Activated CD8-positive, alpha-beta memory T cell treated with anti-CD3 and anti-CD28 coated beads for 1 hour (primary cell): ENCODE measurements at places on chromosomes 5 and 9.

GRCh38 chr9:128072144-128073021, 4.4 kb downstream of the SLC25A25 start:
- peak; percentile 33 for DNase-seq

- no peak for DNase-seq
Observed at GRCh38 chr9:94987731-94988130, 261.2 kb downstream of the AOPEP start.

DNA sequence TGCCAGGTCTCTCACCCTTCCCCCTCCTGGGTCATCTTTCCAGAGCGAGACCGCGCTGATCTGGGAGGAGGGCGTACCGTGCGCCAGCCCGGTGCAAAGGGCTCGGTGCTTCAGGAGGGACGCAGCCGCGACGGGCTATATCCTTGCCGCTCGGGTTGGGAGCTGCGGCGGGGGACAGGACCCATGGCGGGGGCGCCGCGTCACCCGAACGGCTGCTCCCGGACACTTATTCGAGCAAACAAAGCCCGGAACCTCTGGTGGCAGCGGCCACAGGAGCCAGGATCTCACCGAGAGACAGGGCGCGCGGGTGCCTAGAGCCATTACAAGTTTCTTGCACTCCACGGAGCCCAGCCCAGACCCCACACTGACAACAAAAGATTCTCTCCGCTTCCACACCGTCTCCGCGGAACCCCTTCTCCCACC, 1.3 kb downstream of the SEMA6A start:
- no peak for DNase-seq

DNA sequence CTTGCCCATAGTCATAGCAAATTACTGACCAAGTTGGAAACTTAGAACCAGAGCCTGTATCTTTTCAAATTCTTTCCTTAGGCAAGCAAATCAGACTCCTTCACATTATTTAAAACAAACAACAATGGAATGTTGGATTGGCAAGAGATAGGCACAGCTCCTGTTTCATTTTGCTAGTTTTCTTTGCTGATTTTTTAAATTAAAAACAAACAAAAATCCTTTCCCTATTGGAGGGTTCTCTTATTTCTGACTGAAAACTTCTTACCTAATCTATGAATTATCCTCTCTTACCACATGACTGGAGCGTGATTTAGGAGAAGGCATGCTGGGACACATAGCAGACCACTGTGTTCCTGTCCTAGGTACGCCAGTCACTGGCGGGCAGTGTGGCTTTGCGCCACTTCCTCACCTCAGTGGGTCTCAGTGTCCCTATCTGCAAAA, 63.0 kb downstream of the TTC39B start:
- DNase-seq, result no peak

DNA sequence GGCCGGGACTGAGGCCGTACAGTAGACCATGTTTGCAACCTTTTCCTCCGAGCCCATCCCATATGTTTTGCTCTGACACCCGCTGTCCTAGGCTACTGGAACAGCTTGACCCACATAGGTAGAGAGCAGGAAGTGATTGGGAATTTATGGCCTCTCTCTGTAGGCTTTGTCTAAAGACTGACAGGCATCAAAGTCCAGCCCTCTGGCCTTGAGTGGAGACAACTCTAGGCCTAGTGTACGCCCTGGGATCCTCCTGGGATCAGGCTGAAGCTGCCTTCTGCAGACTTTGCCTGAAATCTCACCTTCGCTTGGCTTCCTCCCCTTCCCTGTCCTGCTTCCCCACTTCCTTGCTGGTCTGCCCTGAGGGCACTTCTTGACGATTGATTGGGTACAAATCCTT, 13.6 kb upstream of the AKNA start:
- DNase-seq, result no peak

DNA sequence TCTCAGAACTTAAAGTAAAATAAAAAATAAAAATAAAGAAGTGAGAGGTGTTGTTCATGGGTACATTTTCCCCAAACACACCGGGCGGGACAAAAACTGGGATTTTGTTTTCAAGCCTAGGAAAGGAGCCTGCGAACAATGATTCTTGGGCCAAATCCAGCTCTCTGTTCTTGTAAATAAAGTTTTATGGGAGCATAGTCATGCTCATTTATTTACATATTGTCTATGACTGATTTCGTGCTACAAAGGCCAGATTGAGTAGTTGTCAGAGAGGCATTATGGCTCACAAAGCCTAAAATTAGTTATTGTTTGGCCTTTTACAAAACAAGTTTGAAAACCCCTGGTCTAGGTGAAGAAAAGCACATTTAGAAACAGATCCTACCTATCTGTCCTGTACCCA, 821.0 kb upstream of the GRAMD2B start:
- DNase-seq, result no peak

GRCh38 chr9:715743-716400, 125.6 kb upstream of the DMRT1 start:
- DNase-seq, result no peak

DNA sequence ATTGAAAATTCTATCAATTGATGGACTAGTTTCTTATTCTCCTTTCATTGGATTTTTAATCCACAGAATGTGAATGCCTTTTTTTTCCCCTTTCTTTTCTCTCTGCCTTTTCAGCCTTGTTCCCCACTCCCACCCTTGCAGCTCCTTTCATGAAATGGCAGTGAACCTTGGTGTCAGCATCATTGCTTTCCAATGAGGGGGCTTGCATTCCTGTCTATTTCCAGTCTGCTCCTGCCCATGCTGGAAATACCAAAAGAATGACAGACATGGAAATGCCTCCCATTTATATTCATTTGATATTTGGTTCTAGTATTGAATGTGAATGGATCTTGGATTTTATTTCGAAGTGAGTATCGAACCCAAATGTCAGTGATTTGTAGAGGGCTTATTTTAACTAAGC, 162.7 kb upstream of the SGCD start:
- DNase-seq, result no peak

DNA sequence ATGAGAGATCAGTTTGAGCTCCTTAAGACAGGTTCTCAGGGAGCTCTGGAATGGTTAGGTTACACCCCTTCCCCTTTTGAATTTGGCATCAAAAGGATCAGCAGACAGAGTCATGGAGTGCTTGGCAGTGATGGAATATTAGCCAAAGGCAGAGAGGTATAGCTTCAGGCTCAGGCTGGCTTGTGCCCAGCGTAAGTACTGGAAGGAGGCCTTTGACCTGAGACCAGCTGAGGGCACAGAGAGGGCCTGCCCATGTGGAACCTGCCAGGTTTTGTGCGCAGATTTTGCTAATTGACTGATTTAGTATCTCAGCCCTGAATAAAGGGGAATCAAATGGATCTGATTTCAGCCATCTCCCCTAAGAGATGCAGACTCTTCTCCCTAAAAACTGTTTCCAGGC, 81.5 kb downstream of the RGS3 start:
- no peak for DNase-seq

DNA sequence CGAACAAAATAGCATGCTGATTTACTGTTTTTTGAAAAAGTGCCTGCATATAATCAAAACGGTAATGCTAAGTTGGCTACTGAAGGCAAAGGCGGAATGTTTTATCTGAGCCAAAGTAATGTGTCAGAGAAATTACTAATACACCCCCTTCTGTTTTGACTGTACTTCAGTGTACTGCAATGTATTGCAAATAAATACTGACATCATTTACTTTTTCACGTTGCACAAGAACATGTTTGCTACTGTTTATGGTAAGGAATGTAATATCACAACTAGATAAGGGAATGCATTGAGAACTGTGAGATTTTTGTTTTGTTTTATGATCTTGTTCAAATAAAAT, 813 bp upstream of the AGTPBP1 start:
- DNase-seq, result no peak
